ENCODE measurements at places on chromosomes 1 and 21.
A peak's percentile ranks its signal among the peaks of the same experiment; 100 is the strongest.

DNA sequence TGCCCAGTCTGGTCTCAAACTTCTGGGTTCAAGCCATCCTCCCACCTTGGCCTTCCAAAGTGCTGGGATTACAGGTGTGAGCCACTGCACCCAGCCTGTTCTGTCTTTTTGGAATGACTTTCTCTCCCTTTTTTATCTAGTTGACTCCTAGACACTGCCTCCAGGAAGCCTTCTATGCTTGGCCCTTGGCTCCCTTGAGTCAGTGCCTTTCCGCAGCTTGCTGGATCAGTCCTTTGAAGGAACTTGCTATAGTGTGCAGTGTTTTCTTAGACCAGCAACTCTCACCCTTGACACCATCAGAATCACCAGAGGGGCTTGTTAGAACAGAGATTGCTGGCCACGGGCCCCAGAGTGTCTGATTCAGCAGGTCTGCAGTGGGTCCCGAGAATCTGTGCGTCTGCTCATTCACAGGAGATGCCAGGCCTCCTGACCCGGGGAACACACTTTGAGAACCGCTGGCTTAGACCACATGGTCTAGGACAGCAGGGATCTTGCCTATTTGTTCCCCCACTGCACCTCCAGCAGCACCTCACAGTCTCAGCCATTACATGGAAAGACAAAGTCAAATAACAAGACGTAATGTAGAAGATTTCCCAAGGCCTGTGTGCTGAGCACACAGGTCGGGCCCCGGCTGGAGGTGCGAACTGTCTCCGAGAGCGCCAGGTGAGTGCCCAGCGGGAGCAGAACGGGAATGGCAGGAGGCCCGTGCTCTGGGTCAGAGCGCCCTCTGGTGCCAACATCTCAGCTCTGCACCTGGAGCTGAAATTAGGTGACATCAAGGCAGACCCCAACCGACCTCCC, 27.4 kb upstream of the CTPS1 start:
- DNase-seq, result no peak

GRCh38 chr1:199283794-199284193, 645.0 kb downstream of the PTPRC start:
- DNase-seq, result peak; percentile 31

DNA sequence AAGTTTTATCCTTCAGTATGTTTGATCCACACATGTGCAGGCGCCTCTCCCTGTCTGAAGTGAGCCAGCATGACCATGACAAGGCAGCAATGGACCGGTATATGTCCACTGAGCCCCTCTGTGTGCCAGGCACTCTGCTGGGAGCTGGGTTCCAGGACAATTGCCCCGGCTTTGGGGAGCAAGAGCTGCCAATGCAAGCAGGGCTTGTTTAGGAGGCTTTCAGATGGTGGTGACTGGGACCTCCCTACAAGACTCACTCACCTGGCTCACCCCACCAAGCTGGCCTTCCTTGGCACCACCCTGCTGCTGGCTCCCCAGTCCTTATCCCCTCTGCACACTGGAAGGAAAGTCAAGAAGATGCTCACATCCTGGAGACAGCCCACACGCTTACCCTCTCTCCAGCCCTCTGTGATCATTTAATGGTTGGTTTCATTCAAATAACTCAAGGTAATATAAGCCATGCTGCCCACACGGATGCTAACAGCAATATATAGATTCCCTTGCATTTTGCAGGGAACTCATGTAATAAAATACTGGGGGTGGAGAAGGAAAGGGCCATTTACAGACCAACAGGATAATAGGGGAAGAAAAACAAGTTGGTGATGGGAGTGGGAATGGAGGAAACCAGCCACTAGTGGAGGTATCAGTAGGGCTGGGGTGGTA, 23.6 kb downstream of the KCND3 start:
- DNase-seq, result no peak

GRCh38 chr1:6683434-6683833, 18.2 kb downstream of the DNAJC11 start:
- no peak for DNase-seq

DNA sequence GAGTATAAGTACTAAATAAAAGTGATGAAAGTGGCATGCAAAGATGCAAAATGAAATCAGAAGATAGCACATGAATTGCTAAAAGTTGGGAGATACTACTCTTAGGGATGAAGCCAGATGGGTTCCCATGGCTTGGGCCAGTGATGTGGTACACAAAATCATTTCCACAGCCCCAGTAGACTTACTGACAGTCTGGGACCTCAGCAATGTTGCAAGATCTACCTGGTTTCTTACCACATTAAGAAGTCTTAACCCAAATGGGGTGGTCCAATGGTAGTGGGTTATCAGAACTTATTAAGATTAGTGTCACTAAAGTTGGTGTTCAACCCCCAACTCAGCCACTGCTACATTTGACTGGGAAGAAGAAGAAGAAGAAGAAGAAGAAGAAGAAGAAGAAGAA, 227.7 kb upstream of the IRF2BP2 start:
- DNase-seq, result no peak

- no peak for DNase-seq
Observed at GRCh38 chr1:44905276-44905675, 62.2 kb upstream of the PTCH2 start.

All from AG10803 (cell line).